Gastroesophageal sphincter (tissue), 4 donors: ENCODE measurements at places on chromosomes 12 and 14. TPM values are rescaled to one million over a fixed set of nuclear protein-coding genes. Genes with fewer than 3 reads are reported as not detected.

The MDGA2 gene
- total RNA-seq, result not detected

The ATN1 gene
- total RNA-seq, result 49.0 TPM

The PLEKHG7 gene
- total RNA-seq, result not detected

The PPP1R36 gene
- 1.9 TPM for total RNA-seq

The KLRC2 gene
- total RNA-seq, result not detected

The LRFN5 gene
- total RNA-seq, result 9.3 TPM

The P2RX2 gene
- total RNA-seq, result 3.9 TPM

The MORN3 gene
- not detected for total RNA-seq

DNA sequence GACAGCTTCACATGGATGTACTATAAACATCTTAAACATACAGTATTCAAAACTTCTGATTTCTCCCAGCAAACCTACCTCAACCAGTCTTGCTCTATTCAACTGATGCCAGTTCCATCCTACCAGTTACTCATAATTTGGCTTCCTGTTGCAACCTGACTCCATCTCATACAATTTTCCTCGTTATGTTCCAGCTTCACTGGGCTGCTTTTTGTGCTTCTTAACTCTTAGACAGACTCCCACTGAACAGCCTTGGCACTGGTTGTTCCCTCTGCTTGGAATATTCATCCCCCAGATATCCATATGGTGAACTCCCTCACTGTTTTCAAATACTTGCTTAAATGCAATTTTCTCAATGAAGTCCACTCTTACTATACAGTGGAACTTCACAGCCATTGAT is 249.2 kb downstream of the AEBP2 start:
- no peak for ATAC-seq

DNA sequence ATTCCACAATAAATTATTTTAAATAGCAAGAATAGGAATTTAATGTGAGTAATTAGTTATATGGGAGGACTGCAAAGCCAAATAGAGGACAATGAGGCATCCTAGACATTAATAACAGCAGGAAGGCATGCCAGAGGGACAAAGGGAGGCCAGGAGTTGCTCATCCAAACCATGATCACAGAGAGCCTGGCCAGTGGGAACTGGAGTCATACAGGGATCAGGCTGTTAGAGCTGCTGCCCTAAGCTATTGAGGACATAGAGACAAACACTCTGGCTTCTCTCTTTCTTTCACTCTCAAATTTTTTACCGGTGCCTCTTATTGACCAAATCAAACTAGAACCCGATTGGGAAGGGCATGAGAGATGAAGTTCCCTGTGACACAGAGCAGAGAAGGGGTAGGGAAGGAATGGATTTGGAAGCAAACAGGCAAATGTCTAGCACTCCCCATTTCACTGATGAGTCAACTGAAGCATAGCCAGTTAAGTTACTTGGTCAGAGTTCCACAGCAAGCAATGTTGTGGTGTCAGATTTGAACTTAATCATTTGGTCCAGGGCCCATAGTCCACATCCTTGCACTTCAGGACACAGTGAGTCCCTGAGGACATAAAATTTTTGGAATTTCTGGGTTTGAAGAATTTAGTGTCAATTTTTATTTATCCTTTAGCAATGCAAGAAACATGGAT is 17.9 kb upstream of the CFAP54 start:
- ATAC-seq, result no peak

DNA sequence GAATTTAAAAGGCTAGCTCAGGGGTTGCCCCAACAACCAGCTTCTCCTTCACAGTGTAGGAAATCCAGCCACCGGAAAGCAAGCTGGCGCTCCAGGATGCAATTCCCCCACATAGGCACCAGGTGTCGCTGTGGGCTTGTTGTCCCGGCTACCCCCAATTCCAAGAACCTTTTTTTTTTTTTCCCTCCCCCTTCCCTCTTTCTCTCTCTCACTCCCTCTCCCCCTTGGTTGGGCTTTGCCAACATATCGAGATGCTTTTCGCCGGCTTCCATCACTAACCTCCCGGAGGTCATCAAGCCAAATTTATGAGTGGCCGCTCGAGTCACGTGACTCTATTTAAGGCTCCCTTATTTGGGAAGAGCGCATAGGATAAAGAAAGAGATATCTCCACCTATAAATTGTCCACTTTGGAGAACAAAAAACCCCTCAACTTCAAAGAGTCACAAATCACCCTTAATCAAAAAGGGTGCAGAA is at the start of gene HOXC5:
HOXC5 (plus strand) TSS at position 424 of the 474 bp plus-strand sequence. CDS start 73 bp downstream, outside the sequence.
- peak; percentile 26 for ATAC-seq

DNA sequence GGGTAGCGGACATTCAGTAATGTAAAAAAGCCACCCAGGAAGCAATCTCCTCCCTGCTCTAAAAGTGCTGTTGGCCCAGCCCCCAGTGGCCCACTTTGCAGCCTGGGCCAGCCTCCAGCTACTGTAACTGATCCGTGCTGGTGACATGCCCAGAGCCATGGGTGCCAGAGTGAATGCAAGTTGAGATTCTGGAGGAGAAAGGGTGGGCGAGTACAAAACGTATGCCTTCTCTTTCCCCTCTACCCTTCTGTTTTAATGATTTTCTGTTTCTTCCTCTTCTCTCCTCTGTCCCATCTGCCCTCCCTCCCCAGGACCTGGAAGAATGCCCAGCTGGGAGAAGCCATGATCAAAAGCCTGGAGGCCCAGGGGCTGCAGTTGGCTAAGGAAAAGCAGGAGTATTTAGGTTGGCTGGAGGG is 16.9 kb downstream of the PLEKHD1 start:
- no peak for ATAC-seq

DNA sequence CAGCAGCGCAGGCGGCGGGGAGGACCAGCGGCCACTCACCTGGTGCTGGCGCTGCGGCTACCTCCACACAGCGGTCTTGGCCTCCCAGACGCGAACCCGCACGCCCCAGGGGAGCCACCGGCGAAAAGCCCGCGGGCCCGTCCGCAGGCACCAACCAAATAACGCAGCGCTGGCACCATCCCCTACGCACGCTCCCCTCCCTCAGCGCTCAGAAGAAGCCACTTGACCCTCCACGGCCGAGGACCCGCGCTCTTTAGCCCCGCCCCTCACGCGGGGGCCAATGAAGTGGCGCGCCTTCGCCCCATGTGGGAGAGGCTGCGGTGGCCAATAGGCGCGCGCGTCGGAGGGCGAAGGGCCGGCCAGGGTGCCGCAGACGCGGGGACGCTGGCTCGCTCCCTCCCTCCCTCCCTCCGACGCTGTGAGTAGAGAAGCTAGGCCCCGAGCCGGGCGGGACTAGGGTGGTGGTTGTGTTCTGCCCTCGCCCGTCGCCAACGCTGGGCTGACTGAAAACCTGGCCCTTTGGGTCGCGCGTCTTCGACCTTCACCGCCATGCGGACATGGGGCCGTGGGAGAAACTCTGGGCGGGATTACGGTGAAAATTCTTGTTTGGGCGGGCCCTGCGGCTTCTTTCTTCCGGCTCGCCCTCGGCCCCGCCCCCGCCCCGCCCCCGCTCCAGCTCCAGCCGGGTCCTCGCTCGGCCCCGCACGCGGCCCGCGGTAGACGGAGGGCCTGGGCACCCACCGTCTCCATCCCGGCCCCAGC is at the start of the genes DMAC2L and L2HGDH:
DMAC2L (plus strand) TSS at position 353 of the 762 bp plus-strand sequence. CDS start 9,164 bp downstream, outside the sequence.
L2HGDH (minus strand) TSS at position 258 of the 762 bp plus-strand sequence; CDS start at position 179, 79 bp downstream.
- ATAC-seq, result peak; percentile 98

- ATAC-seq, result no peak
Measured at GRCh38 chr12:77795699-77796098, 35.0 kb upstream of the NAV3 start.

GRCh38 chr12:46818642-46819041 is 7.2 kb downstream of the SLC38A4 start:
- no peak for ATAC-seq
